Activated T-cell treated with anti-CD3 and anti-CD28 coated beads for 4 hours (primary cell): ENCODE measurements at places on chromosomes 3 and 15.

- no peak for DNase-seq
These were observed 6.9 kb downstream of the XXYLT1 start for GRCh38 chr3:195263925-195264600.

GRCh38 chr3:9064850-9065249, 101.6 kb upstream of the RAD18 start:
- DNase-seq = no peak

DNA sequence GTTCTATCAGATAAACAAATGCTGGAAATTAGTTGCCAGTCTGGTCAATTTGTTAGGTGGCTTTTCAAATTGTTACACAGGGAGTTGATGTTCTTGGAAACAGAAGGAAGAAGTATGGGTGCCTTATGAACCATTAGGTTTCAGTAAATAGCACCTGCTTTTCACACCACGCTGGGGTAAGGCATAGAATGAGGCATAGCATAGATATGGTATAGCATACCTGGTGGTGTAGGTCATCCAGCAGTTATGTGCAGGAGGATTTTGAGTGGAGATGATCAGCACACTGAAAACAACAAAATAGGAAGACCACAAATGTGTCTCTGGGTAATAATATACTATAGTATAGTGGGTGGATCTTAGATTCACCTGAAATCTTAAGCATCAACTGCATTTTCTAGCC, 121.4 kb downstream of the GMPS start:
- DNase-seq = no peak

DNA sequence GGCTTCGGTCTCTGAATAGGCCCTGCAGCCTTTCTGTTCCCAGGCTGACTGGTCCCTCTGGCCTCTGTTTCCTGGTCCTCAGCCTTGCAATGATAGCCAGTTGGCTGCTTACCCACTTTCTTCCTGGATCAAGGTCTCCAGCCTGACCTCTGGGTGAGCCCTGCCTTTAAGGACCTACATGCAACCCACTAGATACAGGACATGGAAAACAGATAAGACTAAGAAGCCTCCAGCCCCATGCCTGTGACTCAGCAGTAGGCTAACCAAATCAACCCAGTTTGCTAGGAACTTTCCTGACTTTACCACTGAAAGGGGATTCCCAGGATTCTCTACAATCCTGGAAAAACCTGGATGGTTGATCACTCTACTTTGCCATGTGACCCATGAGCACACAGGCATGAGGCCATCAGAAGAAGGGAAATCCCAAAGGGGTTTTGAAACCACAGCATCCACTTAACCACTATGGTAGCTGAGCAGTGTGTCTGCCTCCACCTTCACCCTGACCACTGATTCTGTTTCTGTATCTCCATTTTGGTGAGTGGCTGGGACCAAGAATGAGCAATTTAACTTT, 188.1 kb downstream of the CHST2 start:
- DNase-seq = no peak

GRCh38 chr3:114060906-114061655, 4.5 kb downstream of the QTRT2 start:
- DNase-seq = no peak

DNA sequence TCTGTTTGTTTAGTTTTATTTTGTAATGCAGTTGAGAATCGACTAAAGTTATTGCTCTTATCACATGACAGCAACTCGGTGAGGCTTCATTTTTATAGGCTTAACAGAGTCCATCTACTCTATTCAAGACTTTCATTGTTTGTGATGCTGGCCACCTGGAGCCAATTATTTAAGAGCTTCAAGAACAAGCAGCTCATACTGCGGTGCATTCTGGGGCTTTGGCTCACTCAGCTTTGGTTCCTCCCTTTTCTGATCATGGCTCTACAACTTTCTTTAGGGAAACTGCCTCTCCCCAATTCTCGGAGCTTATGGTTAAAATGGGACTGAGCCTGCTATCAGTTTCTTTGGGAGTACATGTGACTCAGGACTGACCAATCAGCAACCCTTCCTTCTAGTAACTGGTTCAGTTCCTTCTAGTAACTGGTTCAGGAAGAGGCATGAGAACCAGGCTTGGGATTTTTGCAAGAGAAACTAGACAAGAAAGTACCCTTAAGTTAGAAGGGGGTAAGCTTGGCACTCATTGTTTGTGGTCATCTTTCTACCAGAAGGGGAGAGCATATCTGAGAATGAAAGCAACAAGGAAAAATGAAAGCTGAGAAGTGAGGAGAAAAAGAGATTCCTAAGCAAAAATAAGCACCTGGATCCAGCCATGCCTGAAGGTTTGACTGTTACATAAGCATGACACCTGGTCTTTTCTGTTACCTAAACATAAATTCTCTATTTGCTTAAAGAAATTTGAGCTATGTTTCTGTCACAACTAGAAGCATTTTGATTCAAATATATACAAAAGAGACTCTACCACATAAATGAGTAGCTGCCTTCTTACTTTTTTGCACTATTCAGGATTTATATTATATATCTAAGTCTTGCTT, 24.1 kb upstream of the ARHGEF3 start:
- DNase-seq = no peak

DNA sequence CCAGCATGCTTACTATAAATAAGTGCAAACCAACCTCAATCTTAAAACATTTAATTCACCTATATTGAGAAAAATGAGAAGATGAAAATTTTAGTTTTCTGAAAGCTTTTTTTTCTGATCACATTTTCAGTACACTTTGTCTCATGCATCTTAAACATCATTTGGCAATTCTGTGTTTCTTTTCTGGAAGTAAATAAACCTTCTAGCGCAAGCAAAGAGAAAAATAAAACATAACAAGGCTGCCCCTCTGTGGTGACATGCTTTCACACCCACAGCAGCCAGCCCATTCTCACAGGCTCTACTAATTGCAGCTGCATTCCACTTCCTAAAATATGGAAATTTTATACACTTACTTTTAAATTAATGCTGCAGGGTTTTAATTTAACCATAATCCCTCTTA, 90.1 kb downstream of the NEK10 start:
- DNase-seq = no peak

- no peak for DNase-seq
These were observed 96.0 kb upstream of the PPP2R3A start for GRCh38 chr3:135869439-135870105.

DNA sequence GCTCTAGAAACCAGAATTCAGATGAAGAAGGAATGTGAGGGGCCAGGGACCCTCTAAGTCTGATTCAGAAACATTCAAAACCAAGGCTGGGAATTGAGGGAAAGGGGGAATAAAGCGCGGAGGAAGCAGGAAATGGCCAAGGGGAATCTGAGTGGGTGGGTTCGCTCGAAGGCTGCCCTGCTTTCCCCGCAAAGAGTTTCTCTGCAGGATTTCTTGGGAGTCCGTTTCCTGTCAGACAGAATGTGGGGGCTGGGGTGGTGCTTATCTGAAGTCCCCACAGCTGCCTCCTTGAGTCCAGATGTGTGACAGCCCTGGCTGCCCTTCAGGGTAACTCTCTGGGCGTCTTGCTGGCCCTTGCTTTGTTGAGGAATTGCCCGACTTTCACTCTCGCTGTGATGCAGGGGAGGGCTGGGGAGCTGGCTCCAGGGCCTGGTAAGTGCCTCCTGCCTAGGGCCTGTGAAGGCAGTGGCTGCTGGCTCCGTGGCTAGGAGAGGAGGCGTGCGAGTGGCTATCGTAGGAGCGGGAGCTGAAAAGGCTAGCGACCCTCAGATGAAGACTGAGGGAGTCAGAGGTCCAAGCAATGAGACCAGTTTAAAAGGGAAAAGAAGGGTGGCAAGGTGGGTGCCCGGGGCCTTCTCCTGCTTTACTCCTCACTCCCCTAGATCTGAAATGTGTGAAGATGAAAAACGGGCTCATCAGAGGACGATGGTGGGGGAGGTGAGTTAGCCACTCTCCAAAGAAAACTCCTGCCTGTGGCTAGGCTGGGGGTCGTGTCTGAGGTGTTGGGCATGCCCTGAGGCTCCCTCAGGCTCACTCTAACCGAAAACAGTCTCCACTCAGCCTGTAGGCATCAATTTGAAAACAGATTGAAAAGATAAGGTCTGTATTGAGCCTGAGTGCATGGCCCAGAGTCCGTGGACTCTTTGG, 143.9 kb upstream of the UMPS start:
- no peak for DNase-seq

- no peak for DNase-seq
These were observed 8.8 kb upstream of the B3GNT5 start for GRCh38 chr3:183244219-183244618.

DNA sequence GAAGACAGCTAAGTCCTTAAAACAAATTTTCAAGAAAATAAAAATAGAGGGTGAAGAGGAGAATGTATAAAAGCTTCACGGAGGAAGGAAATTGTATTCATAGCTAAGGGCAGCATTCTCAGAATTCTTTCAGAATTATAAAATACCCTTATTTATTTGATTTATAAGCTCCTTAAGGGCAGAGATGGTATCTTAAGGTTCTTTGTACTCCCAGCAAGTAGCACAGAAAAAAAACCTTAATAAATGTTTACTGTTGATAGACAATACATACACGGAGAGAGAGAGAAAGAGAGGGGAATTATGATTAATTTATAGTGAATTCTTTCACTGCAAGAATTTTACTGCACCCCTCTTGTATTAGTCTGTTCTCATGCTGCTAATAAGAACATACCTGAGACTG, 375.6 kb upstream of the CCDC54 start:
- no peak for DNase-seq

DNA sequence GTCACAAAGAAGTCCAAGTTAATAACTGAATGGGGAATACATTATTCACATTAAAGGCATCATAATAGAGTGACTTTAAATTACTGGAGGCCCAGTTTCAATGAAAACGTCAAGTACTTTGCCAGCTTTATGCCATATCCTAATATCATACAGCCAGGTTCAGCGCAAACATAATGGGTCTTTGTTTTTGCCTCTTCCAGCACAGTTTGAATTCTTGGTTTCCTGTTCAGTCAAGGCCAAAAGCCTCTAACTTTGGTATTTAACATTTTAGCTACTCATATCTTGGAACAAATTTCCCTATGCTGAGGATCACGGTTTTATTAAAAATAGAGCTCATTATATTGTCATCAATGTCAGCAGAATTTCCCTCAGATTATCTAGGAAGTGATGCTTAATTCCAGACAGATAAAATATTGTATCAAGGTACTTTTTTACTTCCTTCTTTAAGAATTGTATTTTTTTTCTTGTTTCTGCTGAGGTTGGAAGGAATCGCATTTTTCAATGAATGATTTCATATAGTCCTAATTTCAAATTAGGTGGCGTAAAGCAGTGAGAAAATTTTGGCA, 269.2 kb downstream of the THRB start:
- no peak for DNase-seq

- no peak for DNase-seq
These were observed 140.9 kb downstream of the PLCL2 start for GRCh38 chr3:17025594-17026139.

- no peak for DNase-seq
These were observed 118.8 kb upstream of the AZI2 start for GRCh38 chr3:28467414-28467813.

DNA sequence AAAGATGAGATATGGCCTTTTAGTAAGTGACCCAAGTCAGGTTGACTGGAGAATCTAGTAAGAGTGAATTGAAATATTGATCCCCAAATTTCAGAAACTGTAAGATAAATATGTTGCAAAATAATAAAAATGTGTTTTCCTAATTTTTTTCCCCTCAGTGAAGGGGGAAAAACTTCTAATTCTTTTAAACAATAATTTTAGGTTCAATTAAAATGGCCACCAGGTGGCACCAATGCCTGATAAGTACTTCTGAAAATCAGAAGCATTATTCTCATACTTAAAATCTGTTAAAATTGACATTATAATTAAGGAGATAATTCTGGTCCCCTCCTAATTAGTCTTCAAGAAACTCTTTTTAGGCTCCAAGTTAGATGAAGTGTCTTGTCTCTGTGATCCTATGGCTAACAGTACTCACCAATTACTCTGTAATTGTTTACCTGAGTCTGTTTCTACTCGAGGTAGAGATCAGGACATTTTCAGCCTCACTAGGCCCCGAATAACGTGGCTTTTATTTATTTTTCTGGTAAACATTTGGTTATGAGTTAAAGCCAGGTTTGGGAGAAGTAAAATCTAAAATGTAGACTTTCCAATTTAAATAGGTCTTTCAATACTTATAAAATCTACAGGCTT, 52.6 kb downstream of the NMD3 start:
- DNase-seq = peak; percentile 19

GRCh38 chr3:58496206-58496857, 4.4 kb downstream of the KCTD6 start:
- DNase-seq = no peak

- DNase-seq = no peak
These were observed 19.8 kb downstream of the MORC1 start for GRCh38 chr3:109098079-109098644.

GRCh38 chr3:66948838-66949237, 49.3 kb upstream of the KBTBD8 start:
- DNase-seq = no peak

DNA sequence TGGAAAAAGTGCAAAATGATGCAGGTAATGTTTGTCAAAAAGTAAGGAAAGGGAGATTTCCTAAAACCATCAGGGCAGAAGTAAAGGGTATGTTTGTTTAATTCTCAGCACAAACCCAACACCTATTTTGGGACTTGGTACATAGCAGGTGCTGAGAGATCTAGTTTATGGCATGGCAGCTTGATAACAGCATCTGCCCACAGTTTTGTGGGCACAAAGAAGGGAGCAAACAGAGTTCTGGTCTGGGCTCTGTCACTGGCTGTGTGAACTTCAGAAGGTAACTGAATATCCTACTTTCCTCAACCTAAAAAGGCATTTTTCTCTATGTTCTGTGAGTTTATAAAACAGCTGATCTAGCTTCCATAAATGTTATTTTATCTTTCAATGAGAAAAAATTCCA, 141.6 kb downstream of the PLCH1 start:
- DNase-seq = no peak

GRCh38 chr3:197746801-197747237, 2.9 kb upstream of the FYTTD1 start:
- no peak for DNase-seq

GRCh38 chr3:110804856-110805255, 266.8 kb upstream of the NECTIN3 start:
- no peak for DNase-seq

GRCh38 chr15:73240866-73241499, 127.8 kb downstream of the HCN4 start:
- peak; percentile 74 for DNase-seq

DNA sequence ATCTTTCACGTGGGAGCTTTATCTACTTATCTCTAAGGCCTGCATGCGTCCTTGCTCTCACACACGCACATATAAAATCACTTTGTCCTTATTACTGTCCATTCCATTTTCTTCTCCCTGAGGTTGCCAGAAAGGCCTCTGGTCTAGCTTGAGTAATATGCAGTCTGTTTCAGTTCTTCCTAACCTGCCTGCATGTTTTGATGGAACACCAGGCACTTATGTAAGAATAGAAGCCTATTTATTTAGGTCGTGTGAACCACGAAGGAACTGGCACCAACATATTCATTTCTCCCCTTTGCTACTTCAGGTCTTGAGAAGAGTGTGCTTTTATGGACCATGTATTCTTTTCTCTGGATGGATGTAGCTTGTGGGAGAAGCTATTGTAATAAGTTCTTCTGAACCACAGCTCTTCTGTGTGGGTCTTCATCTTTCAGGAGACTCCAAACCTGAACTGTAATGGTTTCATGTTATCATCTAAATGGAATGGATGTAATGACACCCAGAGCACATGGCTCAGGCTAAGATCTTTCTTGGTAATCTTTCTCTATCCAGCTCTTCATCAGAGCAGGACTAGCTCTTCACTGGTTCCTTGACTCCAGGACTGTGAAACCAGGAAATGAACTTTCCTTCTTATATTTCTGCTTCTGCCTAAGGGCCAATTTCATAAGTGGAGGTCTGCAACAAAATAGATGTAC, 53.8 kb downstream of the UBE2E2 start:
- DNase-seq = no peak
